RPMI8226 (cell line): ENCODE measurements at places on chromosomes 6 and 20.

- DNase-seq, result no peak
These were observed 81.9 kb downstream of the LYRM4 start for GRCh38 chr6:5178806-5179205.

- peak; percentile 70 for DNase-seq
These were observed 27.4 kb downstream of the MGME1 start for GRCh38 chr20:17995967-17996819.

DNA sequence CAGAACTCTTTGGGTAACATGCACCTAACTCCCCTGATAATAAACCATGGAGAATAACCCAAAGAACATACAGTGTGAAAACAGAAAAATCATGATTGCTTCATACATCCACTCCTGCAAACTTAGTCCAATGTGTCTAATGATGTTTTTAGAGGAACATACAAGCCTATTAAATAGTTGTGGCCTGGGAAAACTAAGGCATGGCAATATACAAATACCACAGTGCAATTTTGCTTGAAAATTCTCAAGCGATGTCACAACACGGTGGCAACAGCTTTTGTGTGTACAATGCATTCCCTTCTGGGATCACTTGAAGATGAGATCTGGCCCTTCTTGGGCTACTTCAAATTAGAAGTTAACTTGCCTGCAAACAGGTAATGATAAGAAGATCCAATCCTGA lies 16.7 kb downstream of the MAP3K5 start:
- DNase-seq, result no peak

DNA sequence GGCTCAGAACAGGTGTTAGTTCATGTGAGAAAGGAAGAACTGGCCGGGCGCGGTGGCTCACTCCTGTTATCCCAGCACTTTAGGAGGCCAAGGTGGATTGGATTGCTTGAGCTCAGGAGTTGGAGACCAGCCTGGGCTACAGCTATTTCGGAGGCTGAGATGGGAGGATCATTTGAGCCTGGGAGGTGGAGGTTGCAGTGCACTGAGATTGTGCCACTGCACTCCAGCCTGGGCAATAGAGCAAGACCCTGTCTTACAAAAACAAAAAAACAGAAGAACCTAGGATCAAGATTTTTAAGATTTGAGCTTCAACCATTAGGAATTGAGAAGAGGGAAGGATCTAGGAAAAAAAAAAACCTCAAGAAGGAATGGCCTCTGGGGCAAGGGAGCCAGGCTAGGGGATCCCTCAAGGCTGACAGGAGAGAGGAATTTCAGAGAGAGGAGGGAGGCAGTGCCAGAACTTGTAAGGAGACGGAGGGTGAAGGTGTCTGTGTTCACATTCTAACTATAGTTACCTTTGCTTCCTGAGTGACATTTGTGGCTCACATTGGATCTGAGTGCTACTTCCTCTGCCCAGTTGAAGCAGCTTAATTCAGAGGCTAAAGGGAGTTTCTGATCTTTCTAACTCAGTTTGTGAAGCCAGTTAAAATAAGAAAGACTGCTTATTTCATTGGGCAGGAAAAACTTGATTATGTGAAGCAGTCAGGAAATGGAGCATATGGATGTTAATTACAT lies 26.1 kb downstream of the CHMP4B start:
- no peak for DNase-seq

GRCh38 chr20:46607191-46607848 lies 43.9 kb downstream of the SLC13A3 start:
- DNase-seq, result no peak
